Stomach (tissue), 19 donors: ENCODE measurements at places on chromosomes 1 and 21. TPM values are rescaled to one million over a fixed set of nuclear protein-coding genes. Genes with fewer than 3 reads are reported as not detected.

GRCh38 chr1:218895064-218895587 lies 278.6 kb upstream of the LYPLAL1 start:
- no peaks in the 10 kb centered on the region for H3K4me1 ChIP-seq
- H3K36me3 ChIP-seq, result no peaks in the 10 kb centered on the region
- H3K4me3 ChIP-seq, result no peak overlapping the region

Gene SLC25A24
- 20.1 TPM for total RNA-seq

GRCh38 chr1:226185141-226186036 lies 1.2 kb downstream of the ACBD3 start:
- H3K4me1 ChIP-seq, result peaks cover 63% of the 10 kb centered on the region
- H3K36me3 ChIP-seq, result peaks cover 5% of the 10 kb centered on the region
- peak overlapping the region; percentile 96 for H3K4me3 ChIP-seq
- H3K27ac ChIP-seq, result peak overlapping the region; percentile 94

- H3K27ac ChIP-seq, result peak overlapping the region; percentile 28
- DNase-seq, result no peak
- H3K27me3 ChIP-seq, result no peaks in the 10 kb centered on the region
Measured at GRCh38 chr1:21149855-21150432, 26.8 kb downstream of the EIF4G3 start.

DNA sequence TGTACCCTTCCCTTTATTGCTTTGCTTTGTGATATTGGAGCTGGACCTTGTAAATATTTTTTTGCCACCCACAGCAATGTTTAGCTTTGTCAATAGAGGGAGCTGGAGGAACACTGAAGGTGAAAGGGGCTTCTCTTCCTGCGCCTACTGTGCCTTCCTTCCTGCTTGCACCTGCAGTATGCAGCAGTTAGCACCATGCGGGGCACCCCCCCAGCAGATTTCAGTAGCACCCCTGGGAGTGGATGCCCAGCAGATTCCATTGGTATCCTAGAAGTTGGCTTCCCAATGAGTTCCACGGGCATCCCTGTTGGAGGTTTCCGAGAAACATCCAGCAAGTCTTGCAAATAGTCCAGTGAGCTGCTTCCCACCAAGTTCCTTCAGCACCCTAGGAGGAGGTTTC lies 25.6 kb downstream of the S100A10 start:
- no peak overlapping the region for H3K4me3 ChIP-seq
- no peak overlapping the region for H3K27ac ChIP-seq
- no peaks in the 10 kb centered on the region for H3K36me3 ChIP-seq
- H3K4me1 ChIP-seq, result peaks cover 59% of the 10 kb centered on the region
- peak; percentile 74 for DNase-seq
- no peaks in the 10 kb centered on the region for H3K27me3 ChIP-seq

DNA sequence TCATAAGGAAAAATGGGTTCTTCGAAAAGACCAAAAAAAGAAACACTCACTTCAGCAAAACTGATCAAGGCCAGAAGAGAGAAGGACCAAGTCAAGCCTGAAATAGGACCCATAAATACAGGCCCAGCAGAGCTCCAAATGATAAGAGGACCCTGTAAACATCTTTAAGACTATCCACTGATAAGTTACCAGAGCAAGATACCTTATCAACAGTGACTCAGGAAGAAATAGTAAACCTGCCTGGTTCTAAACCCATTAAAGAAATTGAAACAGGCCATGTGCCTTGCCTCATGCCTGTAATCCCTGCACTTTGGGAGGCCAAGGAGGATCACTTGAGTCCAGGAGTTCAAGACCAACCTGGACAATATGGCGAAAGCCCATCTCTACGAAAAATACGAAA lies 81.8 kb upstream of the ERRFI1 start:
- DNase-seq, result no peak
- no peak overlapping the region for H3K27ac ChIP-seq
- H3K4me3 ChIP-seq, result no peak overlapping the region
- H3K36me3 ChIP-seq, result no peaks in the 10 kb centered on the region
- no peaks in the 10 kb centered on the region for H3K4me1 ChIP-seq

DNA sequence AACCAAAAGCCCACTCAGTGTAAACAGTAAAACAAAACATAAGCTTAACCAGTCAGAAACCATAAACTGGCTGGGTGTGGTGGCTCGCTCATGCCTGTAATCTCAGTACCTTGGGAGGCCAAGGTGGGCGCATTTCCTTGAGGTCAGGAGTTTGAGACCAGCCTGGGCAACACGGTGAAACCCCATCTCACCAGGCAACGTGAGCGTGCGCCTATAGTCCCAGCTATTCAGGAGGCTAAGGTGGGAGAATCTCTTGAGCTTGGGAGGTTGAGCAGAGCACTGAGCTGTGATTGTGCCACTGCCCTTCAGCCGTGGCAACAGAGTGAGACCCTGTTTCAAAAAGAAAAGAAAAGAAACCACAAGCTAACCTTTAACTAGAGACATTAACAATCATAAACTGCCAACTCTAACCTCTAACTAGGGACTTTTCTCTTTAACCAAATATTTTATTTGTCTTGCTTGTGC lies 13.1 kb upstream of the PRRC2C start:
- H3K27ac ChIP-seq, result no peak overlapping the region
- DNase-seq, result no peak
- no peaks in the 10 kb centered on the region for H3K4me1 ChIP-seq
- H3K4me3 ChIP-seq, result no peak overlapping the region
- H3K36me3 ChIP-seq, result no peaks in the 10 kb centered on the region

Gene B3GALT2
- total RNA-seq, result 3.1 TPM

GRCh38 chr1:62218604-62219003 lies 24.0 kb downstream of the L1TD1 start:
- no peaks in the 10 kb centered on the region for H3K4me1 ChIP-seq
- H3K27ac ChIP-seq, result no peak overlapping the region
- H3K36me3 ChIP-seq, result no peaks in the 10 kb centered on the region
